Stimulated activated naive CD4-positive, alpha-beta T cell (primary cell): ENCODE measurements at places on chromosomes 1 and 21.

- no peak for DNase-seq
These were observed 106.6 kb downstream of the TNNI3K start for GRCh38 chr1:74341702-74342339.

DNA sequence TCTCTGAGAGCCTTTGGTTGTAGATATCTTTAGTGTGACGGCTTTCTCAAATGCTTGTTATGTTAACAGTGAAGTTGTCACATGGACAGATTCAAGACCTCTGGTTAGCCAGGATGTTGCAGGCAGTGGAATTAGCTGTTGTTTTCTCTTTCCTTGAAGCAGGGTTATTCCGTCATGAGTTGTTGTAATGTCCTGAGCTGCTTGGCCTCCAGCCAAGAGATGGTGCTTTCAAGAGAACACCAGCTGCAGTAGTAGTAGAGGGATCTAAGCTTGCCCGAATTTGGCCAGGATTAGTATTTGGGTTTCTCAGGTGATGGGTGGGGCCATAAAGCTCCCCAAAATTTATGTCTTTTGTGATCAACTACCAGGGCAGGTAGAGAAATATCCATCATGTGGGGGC, 13.4 kb downstream of the KCNE1 start:
- no peak for DNase-seq

- DNase-seq, result peak; percentile 50
These were observed 4.9 kb downstream of the LY9 start for GRCh38 chr1:160800645-160801408.

GRCh38 chr1:910881-911721, 12.6 kb upstream of the SAMD11 start:
- no peak for DNase-seq

GRCh38 chr1:193458628-193459027, 272.2 kb upstream of the B3GALT2 start:
- DNase-seq, result no peak

- peak; percentile 52 for DNase-seq
These were observed 717 bp upstream of the BATF3 start for GRCh38 chr1:212700223-212700891.

DNA sequence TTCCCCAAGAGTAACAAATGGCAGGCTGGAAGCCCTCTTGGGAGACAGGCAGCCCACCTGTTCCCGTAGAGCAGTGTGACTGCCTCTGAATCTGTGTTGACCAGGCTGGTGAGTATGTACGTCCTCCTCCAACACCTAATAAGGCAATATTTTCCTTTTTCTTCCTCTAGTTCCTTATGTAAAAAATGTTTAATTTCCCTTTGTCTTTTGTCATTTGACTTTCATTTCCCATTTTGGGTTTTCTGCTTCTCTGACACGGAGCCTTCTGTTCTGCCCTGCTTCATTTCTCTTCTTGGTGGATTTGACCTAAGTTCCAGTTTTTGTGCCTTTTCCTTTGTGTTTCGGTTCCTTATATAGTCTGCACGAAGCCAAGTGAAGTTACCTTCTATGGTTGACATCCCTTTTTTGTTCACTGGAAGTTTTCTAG, 65.8 kb upstream of the ATF3 start:
- DNase-seq, result no peak

DNA sequence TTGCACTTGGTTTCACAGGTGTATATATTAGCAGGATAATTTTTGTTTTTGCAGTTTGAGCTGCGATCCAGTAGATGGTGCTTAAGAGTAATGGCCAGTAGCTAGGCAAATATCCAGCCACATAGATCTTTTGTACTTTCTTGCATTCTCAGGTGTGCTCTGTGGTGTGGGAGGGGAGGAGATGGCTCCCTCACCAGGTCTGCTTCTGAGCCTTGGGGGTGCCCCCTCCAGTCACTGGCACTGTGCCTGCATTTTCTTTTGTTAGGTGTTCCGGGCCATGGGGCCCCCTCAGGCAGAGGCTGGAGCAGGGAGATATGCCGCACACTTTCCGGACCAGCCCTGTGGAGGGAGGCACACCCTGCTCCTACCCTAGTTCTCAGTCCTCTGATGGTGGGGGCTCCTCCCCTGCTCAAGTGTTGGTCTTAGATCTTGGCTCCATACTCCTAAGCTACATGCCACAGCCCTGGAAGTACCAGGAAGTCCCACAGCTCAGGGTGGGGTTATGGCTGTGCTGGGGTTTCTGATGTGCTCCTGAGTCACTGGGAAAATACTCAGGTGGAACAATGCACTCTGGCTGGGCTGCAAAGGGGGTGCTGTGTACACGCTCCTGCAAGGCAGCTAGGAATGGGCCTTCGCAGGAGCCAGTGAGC, 197.6 kb upstream of the DMRTA2 start:
- DNase-seq, result no peak

GRCh38 chr1:227561241-227561907, 2.0 kb upstream of the ZNF678 start:
- no peak for DNase-seq

DNA sequence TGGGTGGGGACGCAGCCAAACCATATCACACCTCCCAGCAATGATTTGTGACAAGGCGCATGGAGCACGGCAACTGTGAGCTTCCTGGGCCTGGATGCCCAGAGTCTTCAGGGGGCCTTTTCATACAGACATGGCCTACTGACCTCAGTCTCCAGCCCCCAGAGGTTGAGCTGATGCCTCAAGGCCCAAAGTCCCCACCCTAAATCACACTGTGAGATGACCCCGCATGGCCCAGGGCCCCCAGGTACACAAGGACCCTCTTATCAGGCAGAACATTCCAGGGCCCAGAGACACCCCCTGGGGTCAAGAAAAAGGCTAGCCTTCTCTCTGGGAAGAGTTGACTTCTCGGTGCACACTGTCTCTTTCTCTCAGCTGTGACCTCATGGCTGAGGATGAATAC, 179.7 kb upstream of the C1orf174 start:
- no peak for DNase-seq

GRCh38 chr1:231628207-231628876, 1.8 kb downstream of the DISC1 start:
- no peak for DNase-seq

GRCh38 chr1:211013346-211014240, 120.4 kb downstream of the KCNH1 start:
- DNase-seq, result no peak

GRCh38 chr1:172117800-172118199, 276.5 kb downstream of the DNM3 start:
- DNase-seq, result no peak

- DNase-seq, result no peak
These were observed 75.5 kb upstream of the GPR88 start for GRCh38 chr1:100462326-100463025.

- peak; percentile 12 for DNase-seq
These were observed 13.7 kb downstream of the ZBTB7B start for GRCh38 chr1:155016231-155016831.

DNA sequence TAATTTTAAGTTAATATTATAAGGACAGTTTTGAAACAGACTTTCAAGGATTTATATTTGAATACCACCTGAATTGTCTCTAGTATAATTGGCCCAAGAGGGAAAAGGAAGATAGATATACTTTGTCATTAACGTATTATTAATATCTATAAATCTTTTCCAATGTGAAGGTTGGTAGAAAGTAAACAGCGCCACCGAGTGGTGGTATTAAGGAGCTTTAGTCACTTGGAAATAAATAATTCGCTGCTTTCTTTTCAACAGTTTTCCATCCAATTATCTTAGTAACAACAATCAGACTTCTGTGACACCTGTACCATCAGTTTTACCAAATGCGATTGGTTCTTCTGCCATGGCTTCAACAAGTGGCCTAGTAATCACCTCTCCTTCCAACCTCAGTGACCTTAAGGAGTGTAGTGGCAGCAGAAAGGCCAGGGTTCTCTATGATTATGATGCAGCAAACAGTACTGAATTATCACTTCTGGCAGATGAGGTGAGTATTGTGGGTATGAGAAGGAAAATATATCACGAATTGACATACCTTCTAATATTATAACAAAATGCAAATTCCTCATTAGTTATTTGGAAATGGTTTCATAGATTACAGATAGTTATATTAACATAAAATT, 37.7 kb downstream of the SH3GLB1 start:
- peak; percentile 21 for DNase-seq

- DNase-seq, result no peak
These were observed 35.2 kb downstream of the SPEN start for GRCh38 chr1:15882665-15883064.

- DNase-seq, result no peak
These were observed 124.0 kb upstream of the C8B start for GRCh38 chr1:57089855-57090254.

GRCh38 chr21:46038871-46039397, 57.4 kb downstream of the COL6A1 start:
- no peak for DNase-seq

DNA sequence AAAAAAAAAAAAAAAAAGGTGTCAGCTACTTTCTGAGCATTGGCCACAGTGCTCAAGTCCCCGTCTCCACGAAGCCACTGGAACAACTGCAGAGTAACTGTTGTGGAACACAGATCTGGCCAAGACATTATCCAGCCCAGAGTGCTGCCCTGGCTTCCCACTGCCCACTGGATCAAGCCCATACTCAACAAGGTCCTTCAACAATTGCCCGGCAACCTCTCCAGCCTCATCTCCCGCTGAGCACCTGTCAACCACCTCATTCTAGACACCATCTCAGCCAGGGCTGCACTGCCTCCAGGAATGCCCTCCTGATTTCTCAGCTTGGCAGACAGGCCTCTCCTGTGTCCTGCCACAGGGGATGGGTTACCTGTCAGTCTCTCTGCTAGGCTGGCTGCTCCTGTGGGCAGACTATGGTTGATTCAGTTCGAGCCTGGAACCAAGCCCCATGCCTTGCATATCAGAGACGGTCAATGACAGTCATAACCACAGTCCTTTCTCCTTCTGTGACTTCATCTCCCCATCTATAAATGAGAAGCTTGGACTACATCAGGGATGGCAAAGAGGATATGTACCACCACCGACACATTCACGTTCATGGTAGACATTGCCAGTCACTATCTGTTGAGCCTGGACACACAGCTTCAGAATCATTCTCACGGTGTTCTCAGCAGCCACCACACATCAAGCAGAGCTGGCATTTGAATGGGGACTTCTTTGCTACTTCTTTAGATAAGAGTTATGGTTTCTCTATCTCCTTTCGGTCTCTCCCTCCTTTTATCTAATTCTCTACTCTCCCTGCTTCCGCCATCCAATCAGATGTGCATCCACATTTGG, 76.9 kb downstream of the MRPL37 start:
- DNase-seq, result no peak
